ENCODE measurements at places on chromosomes 4 and X.
A peak's percentile ranks its signal among the peaks of the same experiment; 100 is the strongest.

- no peak overlapping the region for H3K4me3 ChIP-seq
- H3K36me3 ChIP-seq = no peaks in the 10 kb centered on the region
- no peak overlapping the region for H3K27ac ChIP-seq
- H3K4me1 ChIP-seq = no peaks in the 10 kb centered on the region
- no peaks in the 10 kb centered on the region for H3K27me3 ChIP-seq
Measured at GRCh38 chr4:31530555-31530954, 810.4 kb downstream of the PCDH7 start.

DNA sequence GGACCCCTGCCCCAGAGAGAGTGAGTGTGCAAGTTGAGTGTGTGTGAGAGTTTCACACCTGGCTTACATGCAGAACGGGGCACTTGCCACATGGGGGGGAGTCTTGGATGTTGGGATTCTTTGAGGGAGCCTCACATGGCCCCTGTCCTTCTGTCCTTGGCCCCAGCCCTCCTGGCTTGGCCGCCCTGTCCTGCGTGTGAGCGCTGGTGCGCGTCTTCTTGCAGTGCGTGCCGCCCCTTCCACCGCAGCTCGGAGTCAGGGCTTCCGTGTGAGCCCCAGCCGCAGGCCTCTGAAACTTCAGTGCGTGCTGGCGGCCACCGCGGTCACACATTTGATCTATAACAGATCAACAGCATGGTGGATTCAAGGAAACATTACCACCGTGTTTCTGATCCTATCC, 30.1 kb upstream of the HGFAC start:
- H3K4me3 ChIP-seq = no peak overlapping the region
- H3K27ac ChIP-seq = no peak overlapping the region
- no peaks in the 10 kb centered on the region for H3K4me1 ChIP-seq
- H3K27me3 ChIP-seq = no peaks in the 10 kb centered on the region
- DNase-seq = no peak

DNA sequence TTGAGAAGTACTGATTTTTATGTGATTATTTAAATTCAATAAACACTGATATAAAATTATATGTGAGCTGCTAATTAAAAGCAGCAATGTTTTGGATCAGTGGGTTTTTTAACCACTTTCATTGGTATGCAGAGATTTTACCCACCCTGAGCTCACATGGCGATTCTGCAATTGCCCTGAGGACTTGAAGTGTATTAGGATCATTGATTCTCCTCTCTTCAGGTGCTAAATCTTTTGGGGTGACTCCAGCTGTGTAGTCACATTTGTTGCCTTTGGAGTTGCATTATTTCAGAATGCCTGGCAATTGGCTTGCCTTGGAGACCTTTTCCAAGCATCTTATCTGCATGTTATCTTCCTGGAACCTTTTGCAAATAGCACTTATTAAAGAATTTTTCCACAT, 51.3 kb downstream of the UGT8 start:
- no peak overlapping the region for H3K4me3 ChIP-seq
- H3K27me3 ChIP-seq = no peaks in the 10 kb centered on the region
- H3K4me1 ChIP-seq = no peaks in the 10 kb centered on the region

DNA sequence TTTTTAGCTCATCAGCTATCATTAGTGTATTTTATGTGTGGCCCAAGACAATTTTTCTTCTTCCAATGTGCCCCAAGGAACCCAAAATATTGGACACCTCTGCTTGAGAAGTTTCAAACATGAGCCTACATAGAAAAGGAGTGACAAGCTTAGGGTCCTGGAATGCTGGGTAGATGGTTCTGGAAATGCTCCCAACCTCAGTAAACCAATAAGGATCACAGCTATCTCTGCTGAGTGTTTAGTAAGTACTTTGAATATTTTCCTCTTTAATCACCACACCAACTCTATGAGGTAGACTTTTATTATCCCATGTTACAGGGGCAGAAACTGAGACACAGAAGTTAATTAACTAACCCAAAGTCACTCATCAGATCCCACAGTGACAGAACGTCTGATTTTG, 164.9 kb upstream of the KLF3 start:
- H3K27ac ChIP-seq = no peak overlapping the region
- no peak overlapping the region for H3K4me3 ChIP-seq
- no peaks in the 10 kb centered on the region for H3K36me3 ChIP-seq
- H3K27me3 ChIP-seq = peaks cover 30% of the 10 kb centered on the region
- peaks cover 6% of the 10 kb centered on the region for H3K4me1 ChIP-seq

DNA sequence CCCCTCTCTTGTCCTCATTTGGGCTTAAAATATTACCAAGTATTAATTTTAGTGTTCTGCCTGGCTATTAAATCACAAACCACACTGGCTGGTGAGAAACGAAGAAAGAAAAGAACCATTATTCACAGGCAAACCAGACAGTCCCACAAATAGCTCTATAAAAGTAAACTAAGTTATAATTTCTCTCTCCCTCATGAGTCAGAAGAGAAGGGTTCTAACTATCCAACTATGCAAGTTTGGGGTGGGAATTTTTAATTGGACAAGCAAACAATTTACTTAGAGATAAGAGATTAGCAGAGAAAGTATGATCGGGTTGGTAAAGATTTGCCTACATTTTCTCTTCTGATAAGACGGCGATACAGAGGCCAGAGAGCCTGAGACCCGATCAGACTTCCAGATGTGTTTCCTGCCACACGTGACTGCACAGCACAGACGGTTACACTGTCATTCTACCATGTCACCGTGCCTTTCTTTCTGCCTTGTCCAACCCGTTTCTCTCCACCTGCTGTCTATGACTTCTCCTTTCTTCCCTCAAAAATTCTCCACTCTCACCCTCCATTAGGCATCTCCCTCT, 52.3 kb downstream of the MEPE start:
- H3K36me3 ChIP-seq = no peaks in the 10 kb centered on the region
- no peaks in the 10 kb centered on the region for H3K4me1 ChIP-seq
- H3K27me3 ChIP-seq = peaks cover 30% of the 10 kb centered on the region
- no peak overlapping the region for H3K4me3 ChIP-seq

DNA sequence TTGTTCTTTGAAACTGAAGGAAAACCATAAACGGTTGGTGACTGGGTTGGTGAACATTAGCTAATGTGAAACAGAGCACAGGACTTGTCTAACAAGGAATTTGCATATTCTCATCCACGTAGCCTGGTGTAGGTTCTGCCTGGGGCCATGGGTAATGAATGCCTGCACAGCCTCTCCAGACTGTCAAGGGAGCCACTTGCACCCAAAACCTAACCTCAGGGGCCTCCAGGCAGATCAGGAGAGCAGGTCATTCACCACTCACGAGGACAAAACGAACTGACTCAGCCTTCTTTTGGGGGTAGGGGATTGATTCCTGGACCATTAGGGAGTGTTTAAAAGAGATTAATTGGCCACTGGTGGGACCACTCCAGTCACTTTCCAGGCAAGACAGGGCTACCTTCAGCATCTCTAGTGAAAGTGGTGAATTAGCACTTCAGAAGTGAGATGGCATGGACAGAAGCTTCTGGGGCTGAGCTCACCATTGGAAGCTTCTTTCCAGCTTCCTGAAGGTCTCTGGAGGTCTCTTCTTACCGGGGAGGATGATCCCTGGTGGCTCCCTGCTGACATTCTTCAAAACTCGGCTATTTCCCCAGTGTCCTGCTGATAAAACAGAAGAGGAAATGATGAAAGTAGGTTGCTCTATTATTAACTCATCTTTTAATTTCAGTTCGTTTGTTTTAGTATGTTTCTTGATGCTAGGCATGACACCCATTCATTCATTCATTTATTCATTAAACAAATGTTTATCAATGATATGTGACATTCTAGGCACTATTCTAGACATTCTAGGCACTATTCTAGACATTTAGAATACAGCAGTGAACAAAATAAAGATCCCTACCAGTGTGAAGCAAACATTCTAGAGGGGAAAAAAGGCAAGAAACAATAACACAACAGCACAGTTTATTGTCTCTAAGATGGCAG, 104.5 kb upstream of the LNX1 start:
- DNase-seq = no peak
- peaks cover 2% of the 10 kb centered on the region for H3K27me3 ChIP-seq
- H3K4me3 ChIP-seq = no peak overlapping the region
- no peaks in the 10 kb centered on the region for H3K4me1 ChIP-seq
- H3K27ac ChIP-seq = no peak overlapping the region
- no peaks in the 10 kb centered on the region for H3K36me3 ChIP-seq

DNA sequence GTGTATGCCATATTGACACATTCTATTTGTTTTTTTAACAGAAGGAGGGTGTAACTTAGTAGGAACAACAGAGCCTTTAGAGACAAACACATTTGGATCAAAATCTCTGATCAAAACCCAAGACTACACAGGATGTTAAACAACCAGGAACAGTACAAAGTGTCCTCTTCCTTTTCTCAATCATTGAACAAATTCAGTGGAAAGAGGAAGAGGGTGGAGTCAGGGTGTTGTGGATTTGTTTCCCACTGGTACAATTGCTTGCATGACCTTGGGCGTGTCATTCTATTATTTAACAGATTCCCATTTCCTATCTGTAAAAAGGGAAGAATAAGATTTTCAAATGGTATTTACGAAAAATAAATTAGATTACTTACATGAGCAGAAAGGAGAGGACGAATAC, 1162.8 kb upstream of the PRKX start:
- DNase-seq = no peak
- H3K27me3 ChIP-seq = no peaks in the 10 kb centered on the region
- H3K4me3 ChIP-seq = no peak overlapping the region
- H3K4me1 ChIP-seq = no peaks in the 10 kb centered on the region
- no peaks in the 10 kb centered on the region for H3K36me3 ChIP-seq

DNA sequence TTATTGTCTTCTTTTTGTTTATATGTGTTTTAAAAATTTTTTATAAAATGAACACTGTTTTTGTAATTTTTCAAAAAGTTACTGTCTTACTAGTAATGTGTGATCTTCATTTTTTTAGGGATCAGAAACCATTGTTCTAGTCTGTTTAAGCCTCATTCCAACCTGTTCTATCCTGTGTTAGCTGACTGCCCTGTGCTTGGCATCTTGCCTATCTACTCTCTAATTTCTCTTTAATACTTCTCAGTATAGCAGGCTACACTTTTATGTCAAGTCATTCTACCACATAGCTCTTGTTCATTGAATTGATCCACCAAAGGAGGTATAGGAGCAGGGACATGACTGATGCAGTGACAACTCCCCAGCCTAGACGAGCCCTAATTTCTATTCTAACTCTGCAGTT, 70.2 kb upstream of the PLS3 start:
- no peaks in the 10 kb centered on the region for H3K36me3 ChIP-seq
- no peak overlapping the region for H3K27ac ChIP-seq
- H3K4me3 ChIP-seq = no peak overlapping the region
- H3K27me3 ChIP-seq = no peaks in the 10 kb centered on the region
- H3K4me1 ChIP-seq = no peaks in the 10 kb centered on the region

DNA sequence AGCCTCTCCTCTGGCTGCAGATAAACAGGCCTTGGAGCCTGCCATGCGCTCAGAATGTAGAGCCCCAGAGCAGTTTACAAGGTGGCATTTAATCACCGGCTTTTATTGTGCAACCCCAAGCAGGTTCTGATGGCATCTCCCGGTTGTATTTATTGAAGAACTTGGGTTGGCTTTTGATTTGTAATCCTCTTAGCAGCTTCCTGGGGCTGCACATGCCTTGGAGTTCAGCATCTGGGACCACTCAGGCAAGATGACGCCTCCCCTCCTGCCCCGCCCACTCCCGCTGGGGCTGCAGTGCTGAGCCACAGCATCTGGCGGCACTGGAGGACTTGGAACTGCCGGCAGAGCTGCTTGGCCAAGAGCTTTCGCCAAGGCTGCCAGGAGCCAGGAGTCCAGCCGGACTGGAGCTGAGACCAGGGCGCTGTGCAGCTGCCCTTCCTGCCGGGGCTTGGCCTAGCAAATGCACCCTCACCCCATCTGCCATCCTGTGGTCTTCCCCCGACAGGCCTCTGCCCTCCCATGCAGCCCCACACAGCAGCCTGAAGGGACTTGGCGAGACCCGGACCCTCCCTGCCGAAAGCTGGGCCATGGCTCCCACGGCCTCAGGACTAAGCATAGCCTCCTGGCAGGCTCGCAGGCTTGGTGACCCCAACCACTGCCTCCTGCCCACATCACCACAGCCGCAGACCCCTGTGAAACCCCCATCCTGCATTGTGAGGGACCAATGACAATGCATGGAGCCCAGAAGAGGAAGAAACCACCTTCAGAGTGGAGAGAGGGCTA, 5.4 kb downstream of the HTRA3 start:
- H3K4me3 ChIP-seq = no peak overlapping the region
- DNase-seq = no peak
- H3K36me3 ChIP-seq = no peaks in the 10 kb centered on the region
- no peaks in the 10 kb centered on the region for H3K4me1 ChIP-seq
- no peak overlapping the region for H3K27ac ChIP-seq

GRCh38 chr4:110119337-110119736, 79.1 kb downstream of the ELOVL6 start:
- no peak overlapping the region for H3K27ac ChIP-seq
- no peak overlapping the region for H3K4me3 ChIP-seq

GRCh38 chr4:8085491-8086117, 73.0 kb downstream of the ABLIM2 start:
- no peak for DNase-seq
- H3K27me3 ChIP-seq = no peaks in the 10 kb centered on the region
- H3K36me3 ChIP-seq = no peaks in the 10 kb centered on the region
- H3K4me3 ChIP-seq = no peak overlapping the region
- no peak overlapping the region for H3K27ac ChIP-seq
- no peaks in the 10 kb centered on the region for H3K4me1 ChIP-seq

GRCh38 chr4:113645771-113646441, 115.6 kb downstream of the CAMK2D start:
- H3K36me3 ChIP-seq = peaks cover 37% of the 10 kb centered on the region
- no peaks in the 10 kb centered on the region for H3K27me3 ChIP-seq
- H3K27ac ChIP-seq = no peak overlapping the region
- peaks cover 22% of the 10 kb centered on the region for H3K4me1 ChIP-seq
- H3K4me3 ChIP-seq = no peak overlapping the region

DNA sequence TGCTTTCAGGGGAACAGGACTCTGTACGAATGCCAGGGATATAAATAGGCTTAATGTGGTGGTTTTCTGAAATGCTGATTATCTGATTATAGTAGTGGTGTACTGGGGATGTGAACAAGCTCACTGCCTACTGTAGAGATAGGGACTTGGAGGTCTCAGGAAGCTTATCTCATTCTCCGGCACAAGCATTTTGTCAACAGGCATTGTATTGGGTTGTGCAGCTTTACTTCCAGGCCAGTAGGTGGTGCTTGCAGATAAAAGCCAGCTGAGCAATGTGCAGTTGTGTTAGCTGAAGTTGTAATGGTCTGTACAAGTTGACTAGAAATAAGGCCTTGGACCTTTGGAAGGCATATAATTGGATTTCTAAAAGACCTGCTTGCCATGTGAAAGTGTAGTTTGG, 49.5 kb upstream of the TMLHE start:
- H3K27me3 ChIP-seq = no peaks in the 10 kb centered on the region
- no peaks in the 10 kb centered on the region for H3K36me3 ChIP-seq
- no peak for DNase-seq
- no peak overlapping the region for H3K4me3 ChIP-seq
- H3K4me1 ChIP-seq = no peaks in the 10 kb centered on the region
- no peak overlapping the region for H3K27ac ChIP-seq

GRCh38 chr4:680551-680927, 6.2 kb downstream of the MYL5 start:
- H3K4me1 ChIP-seq = peaks cover 4% of the 10 kb centered on the region
- no peak for DNase-seq
- no peak overlapping the region for H3K27ac ChIP-seq
- peaks cover 2% of the 10 kb centered on the region for H3K36me3 ChIP-seq
- H3K4me3 ChIP-seq = peak overlapping the region; percentile 70
